IMR-90 (cell line): ENCODE measurements at places on chromosomes 16 and 17. TPM values are rescaled to one million over a fixed set of nuclear protein-coding genes. Genes with fewer than 3 reads are reported as not detected.
A peak's percentile ranks its signal among the peaks of the same experiment; 100 is the strongest.

DNA sequence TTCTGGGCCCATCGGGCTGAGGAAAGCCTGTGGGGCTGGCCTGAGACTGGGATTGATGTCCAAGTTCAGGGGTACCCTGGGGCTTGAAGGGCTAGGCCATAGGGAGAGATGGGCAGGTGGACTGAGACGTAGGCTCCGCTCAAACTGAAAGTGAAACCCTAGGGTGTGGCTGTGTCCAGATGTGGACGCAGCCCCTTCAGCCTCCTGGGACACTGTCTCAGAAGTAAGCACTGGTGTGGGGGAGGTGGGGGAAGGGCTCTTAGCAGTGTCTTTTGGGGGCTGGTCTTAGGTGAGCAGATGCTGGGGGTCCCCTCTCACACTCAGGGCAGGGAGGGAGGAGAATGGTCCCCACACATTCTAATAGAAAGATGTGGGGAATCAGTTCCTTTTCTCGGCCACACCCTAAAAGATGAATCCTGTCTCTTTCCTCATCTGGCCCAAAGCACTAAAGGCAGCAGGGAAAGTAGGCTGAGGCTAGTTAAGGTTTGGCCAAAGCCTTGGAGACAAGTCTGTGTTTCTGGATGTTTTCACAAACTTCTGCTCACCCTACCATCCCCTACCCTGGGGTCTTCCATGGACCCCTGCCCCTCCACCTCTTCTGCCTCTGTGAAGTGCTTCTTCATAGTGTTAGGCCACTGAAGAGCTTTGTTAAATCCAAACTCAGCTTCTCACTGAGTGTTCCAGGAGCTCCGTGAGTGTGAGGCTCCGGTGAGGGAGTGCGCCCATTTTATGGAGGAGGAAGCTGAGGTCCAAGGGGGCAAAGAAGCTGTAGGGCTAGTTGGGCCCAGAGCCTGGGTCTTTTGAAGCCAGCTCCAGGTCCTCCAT is 5.6 kb downstream of the FMNL1 start:
- H3K36me3 ChIP-seq = no peaks in the 10 kb centered on the region
- no peak for DNase-seq
- peaks cover 3% of the 10 kb centered on the region for H3K27me3 ChIP-seq

DNA sequence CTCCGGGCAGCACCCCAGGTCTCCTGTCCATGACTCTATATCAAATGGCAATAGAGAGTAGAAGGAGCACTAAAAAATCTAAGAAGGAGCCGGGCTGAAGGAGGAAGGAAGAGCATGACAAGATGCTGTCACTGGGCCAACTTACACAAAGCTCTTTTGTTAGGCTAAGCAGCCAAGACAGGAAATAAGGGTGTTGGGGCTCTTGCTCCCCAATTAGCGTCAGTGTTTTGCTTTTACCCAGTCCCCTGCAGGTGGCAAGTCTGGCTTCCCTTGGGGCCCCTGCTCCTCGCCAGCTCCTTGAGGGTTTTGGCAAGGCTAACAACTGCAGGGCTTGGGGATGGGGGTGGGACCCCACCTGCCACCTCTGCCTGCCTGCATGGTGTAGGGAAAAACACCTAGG is 120.5 kb downstream of the CCT6B start:
- no peak for DNase-seq
- no peaks in the 10 kb centered on the region for H3K4me1 ChIP-seq
- H3K27me3 ChIP-seq = no peaks in the 10 kb centered on the region
- H3K4me3 ChIP-seq = no peak overlapping the region
- H3K27ac ChIP-seq = no peak overlapping the region
- no peaks in the 10 kb centered on the region for H3K36me3 ChIP-seq

- H3K36me3 ChIP-seq = peaks cover 1% of the 10 kb centered on the region; the same call in 1 of the 2 replicates
- H3K4me3 ChIP-seq = no peak overlapping the region
Measured at GRCh38 chr16:14462811-14463210, 167.2 kb downstream of the PARN start.

- H3K4me1 ChIP-seq = no peaks in the 10 kb centered on the region
- no peaks in the 10 kb centered on the region for H3K27me3 ChIP-seq
- H3K4me3 ChIP-seq = no peak overlapping the region
- peak; percentile 6 for DNase-seq
- H3K27ac ChIP-seq = no peak overlapping the region
Measured at GRCh38 chr17:32386844-32387243, 36.9 kb downstream of the ZNF207 start.

- H3K27ac ChIP-seq = no peak overlapping the region
- peaks cover 7% of the 10 kb centered on the region; the same call in 1 of the 2 replicates for H3K4me1 ChIP-seq
- no peaks in the 10 kb centered on the region for H3K36me3 ChIP-seq
- H3K4me3 ChIP-seq = no peak overlapping the region
Measured at GRCh38 chr16:80996688-80997138, 10.0 kb downstream of the CMC2 start.

- no peak overlapping the region for H3K27ac ChIP-seq
- H3K36me3 ChIP-seq = no peaks in the 10 kb centered on the region
- peaks cover 44% of the 10 kb centered on the region for H3K27me3 ChIP-seq
- H3K4me3 ChIP-seq = no peak overlapping the region
- DNase-seq = peak; percentile 72
Measured at GRCh38 chr17:32283745-32284201, 18.1 kb downstream of the RHBDL3 start.

DNA sequence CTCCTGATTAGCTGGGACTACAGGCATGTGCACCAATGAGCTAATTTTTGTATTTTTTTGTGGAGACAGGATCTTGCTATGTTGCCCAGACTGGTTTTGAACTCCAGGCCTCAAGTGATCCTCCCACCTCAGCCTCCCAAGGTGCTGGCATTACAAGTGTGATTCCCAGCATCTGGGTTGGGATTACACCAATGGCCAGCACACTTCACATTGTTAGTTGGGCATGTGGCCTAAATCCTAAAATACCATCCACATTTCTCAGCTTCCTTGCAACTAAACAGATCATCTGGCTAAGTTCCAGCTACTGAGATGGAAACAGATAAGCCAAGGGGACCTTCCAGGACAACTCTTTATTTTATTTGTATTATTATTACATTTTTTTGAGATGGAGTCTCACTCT is 9.9 kb downstream of the RABEP2 start:
- H3K36me3 ChIP-seq = peaks cover 37% of the 10 kb centered on the region
- no peaks in the 10 kb centered on the region for H3K27me3 ChIP-seq
- no peak overlapping the region for H3K4me3 ChIP-seq

Gene KREMEN2
- not detected in 2 replicates for total RNA-seq

Gene NHLRC4
- total RNA-seq = 0.56 and 0.72 TPM in 2 replicates

Gene CRHR1
- total RNA-seq = not detected in 2 replicates

Gene MFAP4
- 5.0 and 7.0 TPM in 2 replicates for total RNA-seq
